Smooth muscle cell of the brain vasculature (primary cell): ENCODE measurements at places on chromosomes 3 and 15.

DNA sequence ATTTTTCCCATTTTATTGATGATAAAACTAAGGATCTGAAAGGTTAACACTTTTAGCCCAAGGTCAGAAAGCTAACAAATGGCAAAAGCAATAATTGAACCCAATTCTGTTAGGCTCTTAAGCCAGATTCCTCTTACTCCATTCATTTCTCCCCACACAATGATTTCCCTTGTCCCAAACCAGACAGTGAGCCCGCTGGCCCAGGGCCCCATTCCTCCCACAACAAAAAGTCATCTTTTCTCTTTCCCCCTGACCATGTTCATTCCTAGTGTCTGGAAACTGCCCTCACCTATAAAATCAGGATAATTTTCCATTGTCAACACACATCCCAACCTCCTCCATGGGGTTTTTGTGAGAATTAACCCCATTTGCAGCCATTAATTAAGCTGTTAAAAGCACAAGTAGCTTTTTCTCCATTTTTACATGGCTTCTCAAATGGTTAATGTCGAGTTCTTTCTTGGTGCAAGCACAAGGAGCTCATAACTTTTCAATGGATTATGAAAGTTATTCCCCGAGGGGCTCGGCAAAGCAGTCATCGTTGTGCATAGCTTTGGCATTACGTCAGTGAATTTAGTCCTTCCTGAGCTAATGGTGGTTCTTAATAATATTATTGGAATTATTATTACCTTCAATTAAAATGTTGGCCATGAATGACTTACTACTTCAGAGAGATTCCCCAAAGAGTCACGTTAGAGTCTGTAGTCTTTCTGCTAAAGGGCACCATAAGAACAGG, 151.0 kb upstream of the WNT5A start:
- DNase-seq = no peak

GRCh38 chr3:76025561-76025960, 240.2 kb upstream of the ZNF717 start:
- no peak for DNase-seq

GRCh38 chr3:37999836-38000235, 9.2 kb downstream of the VILL start:
- no peak for DNase-seq

- DNase-seq = no peak
These were observed 70.4 kb upstream of the ARHGEF26 start for GRCh38 chr3:154050766-154051165.

- DNase-seq = no peak
These were observed 660 bp upstream of the ADAMTSL3 start for GRCh38 chr15:83653288-83653638.

DNA sequence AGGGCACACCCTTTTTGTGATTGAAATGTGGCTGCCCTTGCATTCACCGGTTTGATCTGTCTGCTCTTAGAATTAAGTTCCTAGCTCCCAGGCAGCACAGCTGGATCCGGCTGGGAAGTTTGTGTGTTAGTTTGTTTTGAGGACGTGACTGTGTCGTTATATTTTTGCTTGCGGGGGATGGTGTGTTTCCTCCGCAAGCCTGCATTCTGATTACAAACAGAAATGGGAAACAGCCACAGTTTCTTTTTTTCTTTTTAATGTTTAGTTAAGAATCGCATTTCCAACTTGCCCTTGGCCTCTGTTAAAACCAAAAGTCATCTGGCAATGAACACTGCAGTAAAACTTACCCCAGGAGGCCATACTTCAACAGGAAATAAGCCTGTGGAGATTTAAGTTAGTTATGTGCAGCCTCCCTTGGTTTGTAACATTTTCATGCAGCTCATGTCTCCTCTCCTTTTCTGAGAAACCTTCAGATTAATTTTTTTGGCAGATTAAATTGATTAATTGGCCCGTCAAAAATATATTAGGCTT, 888 bp downstream of the TMOD3 start:
- peak; percentile 84 for DNase-seq

DNA sequence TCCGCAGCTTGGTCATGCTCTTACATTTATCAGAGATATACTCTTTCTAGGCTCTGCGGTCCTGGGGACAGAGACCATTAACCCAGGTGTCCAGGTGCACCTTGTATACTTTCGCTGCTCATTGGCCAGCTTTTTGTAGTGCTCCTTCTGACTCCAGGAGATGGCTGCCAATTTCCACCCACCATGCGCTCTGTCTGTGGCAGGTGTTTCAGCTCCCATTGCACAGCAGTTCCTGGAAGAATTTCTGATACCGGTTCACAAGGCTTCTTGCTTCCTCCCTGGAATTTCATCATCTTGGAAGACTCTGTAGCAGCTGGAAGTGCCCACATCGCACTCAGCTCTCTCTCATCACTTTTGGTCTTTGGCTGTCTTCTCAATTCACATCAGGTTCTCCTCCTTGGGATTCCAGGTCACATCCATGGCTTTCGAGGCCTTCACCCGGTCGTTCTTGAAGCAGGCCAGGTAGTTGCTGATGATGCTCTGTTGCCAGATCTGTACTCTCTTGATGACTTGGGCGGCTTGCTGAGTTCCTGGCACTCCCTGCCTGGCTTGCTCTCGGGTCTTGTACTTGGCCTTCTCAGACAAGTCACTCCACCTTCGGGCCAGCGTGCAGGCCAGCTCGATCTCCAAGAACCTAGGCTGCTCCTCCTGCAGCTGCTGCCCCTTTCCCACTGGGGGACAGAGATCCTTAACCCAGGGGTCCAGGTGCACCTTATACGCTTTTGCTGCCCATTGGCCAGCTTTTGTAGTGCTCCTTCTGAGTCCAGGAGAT, 41.1 kb upstream of the ARL8B start:
- DNase-seq = no peak

GRCh38 chr15:76201536-76202255, 109.6 kb downstream of the ETFA start:
- no peak for DNase-seq

DNA sequence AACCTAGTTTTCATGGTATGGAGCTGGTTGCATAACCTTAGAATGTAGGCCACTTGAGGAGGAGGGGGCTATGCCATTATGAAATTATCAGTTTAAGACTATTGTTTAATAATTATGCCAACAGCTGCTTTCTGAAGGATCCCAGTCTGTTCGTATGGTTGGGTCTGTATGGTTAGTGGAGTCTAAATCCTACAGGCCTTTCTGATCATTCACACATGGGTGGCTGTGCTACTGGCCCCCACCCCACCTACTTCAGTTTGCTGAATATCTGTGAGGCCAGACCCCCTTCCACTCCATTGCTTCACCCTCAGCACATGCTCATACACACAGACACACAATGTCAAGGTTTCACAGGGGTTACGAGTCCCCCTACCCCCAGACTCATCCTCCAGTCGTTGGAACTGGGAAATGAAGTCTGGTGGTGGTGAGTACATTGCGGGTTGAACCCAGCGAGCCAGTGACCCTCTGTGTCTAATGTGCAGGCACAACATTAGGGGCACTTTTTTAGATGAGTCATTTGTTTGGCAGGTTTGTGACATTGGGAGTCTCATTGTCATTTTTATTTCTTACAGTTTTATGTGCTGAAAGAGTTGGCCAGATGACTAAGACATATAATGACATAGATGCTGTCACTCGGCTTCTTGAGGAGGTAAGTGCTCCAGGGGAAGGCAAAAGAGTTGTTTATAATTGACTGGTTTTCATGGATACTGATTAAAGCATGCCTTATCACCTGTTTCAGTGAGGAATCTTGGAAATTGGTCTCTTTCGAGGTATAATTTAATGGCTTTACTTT, 85.3 kb downstream of the TRAK1 start:
- no peak for DNase-seq

GRCh38 chr3:177519588-177519987, 322.3 kb upstream of the TBL1XR1 start:
- DNase-seq = no peak

DNA sequence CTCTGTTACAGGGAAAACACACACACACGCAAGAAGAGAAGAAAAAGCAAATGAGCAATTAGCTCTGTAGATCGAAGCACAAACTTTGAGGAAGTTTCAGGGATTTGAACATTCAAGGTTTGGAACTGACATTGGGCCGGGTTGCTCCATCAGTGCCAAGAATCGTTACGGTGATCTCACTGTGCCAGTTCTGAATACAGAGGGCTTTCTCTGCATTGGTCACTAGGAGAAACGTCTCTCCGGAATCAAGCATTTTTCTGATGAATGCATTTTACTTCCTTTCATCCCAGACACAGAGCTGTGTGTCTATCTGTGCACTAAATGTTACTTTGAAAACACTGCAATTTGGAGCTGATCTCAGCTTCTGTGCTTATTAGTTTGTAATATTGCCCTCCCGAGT, 11.2 kb downstream of the HRH1 start:
- no peak for DNase-seq

- peak; percentile 81 for DNase-seq
These were observed 36.7 kb upstream of the SLC7A14 start for GRCh38 chr3:170622369-170623159.

DNA sequence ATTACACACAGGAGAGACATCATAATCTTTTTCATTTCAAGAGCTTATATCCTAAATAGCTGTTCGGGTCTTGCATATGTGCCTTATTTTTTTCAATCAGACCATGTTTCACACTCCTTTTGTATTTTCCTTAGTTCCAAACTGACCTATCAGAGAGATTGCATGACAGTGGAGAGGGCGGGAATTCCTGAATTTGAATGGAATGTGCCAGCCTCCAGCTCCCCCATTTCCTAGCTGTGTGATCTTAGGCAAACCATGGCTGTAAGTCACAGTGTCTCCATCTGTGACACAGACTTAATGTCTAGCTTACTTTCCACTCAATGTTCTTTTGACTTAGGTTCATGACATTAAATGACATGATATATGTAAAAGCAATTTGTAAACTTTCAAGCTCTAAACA, 62.0 kb upstream of the CSTA start:
- DNase-seq = no peak

- no peak for DNase-seq
These were observed 97.2 kb downstream of the MYO9A start for GRCh38 chr15:72020799-72021198.

DNA sequence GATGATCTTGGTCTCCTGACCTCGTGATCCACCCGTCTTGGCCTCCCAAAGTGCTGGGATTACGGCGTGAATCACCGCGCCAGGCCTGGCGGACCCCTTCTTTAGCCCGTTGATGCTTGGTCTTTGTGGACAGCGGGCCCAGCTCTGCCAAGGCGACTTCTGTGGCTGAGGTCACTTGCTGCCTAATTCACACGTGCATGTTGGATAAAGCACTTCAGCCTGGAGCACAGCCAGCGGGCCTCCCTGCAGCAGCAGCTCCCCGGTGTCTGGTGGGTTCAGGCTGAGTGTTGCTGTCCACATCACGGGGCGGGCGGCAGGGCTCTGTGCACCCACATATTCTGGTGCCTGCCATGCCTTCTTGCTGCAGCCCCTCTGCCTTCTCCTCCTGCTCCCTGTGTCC, 88.4 kb downstream of the DGKG start:
- DNase-seq = no peak

DNA sequence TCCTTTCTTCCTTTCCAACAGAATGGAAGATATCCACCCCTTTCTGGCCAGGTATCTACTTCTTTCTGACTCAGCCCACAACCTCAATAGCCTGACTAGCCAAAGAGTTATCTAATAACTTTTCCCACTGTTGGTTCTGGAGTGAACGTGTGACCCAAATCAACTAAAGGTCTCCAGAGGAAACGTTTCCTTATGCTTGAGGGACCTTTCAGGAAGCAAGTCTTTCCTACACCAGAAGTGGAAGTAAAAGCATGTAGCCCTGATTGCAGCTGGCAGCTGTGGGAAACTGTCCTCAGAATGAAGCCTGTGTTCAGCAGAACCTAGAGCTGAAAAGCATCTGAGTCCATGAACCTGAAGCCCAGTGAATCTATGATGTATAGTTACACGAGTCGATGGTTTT, 34.7 kb upstream of the PHLDB2 start:
- DNase-seq = no peak

GRCh38 chr15:49844390-49844789, 223.5 kb downstream of the DTWD1 start:
- no peak for DNase-seq

DNA sequence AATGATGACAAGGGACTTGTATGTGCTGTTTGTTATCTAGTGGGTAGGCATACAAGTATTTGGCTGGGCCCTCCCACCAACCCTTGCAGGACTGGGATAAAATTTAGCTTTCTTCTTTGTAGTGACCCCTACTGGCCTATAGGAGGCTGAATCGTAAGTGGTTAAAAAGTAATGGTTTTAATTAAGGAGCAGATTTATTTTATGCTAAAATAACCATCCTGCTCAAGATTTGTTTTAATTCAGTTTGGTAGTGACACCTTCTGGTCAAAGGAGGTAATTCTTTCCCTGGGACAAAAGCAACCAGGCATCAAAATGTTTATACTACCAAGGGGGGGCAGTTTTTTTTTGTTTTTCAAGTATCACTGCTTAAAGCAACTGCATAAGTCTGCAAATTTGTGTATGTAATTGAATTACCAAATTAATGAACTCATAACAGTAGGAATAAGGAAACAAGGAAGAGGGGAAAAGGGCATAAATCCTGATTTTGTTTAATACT, 70.7 kb downstream of the TOP2B start:
- DNase-seq = peak; percentile 75

- no peak for DNase-seq
These were observed at the start of gene CRYGS for GRCh38 chr3:186544281-186544680. TSS of gene CRYGS (minus strand) at chr3:186544380. CDS start at chr3:186544326, 54 bp downstream.

DNA sequence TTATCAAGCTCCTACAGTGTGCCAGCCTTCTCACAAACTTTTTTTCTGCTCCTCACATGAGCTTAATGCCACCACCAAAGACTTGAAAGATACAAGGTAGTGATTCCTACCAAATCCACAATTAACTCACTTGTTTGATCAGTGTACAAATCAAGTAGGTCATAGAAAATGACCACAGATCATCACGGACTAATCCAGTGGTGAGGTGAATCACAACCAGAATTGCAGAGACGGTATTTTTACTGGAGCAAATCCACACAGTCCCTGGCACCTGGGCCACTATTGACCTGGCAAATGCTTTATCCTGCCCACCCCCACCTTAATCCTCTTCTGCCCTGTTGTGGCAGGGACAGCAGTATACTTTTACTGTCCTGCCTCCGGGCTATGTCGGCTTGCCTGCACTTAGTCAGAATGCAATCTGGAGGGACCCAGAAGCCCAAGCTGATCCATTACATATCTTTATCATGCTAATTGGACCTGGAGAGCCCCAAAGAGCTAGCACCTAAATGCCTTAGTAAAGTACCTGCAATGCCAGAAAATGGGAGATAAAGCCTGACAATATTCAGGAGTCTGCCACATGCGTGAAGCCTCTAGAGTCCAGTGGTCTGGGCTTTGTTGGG, 83.9 kb upstream of the CDV3 start:
- DNase-seq = no peak

DNA sequence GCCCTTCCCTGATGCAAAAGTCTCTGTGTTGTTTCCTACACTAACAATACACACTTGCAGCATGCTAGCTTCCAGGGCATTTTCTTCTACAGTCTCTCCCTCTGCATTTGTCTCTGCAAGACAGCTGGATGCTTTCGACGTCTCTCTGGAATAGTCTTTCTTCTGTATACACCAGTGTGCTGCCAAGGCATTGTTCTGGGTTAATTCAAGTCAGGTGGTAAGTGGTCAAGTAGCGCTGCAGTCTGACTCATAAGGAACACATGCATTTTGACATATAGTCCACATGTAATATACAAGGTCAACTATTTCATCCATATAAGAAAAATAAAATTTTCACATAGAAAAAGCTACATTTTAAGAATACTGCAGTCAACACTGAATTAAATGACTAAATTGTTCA, 92.7 kb downstream of the MYLK start:
- DNase-seq = peak; percentile 68
